ENCODE measurements at places on chromosomes 2 and 18.

DNA sequence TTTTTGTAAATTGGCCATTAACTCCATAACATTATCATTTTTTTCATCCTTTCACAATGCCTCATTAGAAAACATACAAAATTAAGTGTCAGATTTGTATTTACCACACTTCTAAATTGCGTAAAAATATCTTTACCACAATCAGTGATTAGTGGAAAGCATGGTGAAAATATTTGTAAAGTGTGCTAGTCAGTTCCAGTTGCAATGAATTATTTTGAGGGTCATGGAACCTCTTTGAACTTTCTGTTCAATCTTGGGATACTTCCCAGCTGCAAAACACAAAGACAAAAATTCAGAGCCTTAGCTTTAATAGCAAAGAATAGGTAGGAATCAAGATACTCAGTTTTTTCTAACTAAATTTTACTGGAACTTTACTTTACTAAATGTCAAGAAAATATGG lies 4.0 kb upstream of the COL3A1 start:
- peak; percentile 86 for DNase-seq

- no peak for DNase-seq
Measured at GRCh38 chr18:56444201-56444600, 194.2 kb downstream of the TXNL1 start.

DNA sequence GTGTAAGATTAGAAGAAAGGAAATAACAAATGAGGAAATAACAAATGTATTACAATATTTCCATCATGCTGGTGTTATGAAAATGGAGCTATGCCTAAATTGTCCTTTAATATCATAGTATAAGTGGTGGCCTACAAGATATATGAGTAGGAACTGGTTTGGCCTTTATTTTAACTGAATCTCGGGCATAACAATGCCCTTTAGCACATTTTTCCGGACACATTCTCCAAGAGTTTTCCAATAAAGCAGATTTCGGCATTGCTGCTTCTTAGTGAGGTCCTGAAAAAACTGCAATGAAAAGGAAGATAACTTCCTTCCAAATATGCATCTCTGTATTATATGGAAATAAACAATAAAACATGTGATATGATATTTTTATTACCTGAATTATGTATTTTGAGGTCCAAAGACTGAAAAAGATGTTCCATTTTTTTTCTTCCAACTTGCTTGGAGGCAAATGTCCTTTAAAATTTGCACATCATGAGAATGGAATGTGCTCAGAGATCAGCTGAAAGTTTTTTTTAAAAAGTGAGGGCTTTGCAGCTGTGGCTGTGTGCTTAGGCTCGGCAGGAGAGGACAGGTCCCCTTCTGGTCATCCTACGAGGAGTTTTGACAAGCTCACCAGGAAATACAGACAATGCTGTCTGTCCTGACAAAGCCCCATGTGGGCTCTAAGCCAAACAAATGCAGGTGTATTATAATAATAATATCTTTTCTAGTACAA lies 132.3 kb upstream of the RND3 start:
- DNase-seq = peak; percentile 89

DNA sequence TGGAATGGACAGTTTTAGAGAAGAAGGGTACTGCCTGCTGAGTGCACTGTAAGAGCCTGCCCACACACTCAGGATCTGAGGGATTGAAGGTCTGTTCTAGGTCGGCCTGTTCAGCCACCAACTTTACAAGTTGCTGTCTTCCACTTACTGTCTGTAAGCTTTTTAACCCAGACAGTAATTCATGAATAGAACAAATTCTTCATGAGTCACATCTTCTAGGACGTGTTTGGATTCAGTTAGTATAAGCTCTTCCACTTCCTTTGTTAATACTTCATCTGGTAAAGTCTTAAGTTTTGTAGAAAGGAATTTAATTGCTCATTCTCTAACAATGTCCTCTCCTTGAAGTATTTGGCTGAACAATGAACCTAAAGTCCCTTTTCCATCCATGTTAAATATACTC lies 74.6 kb downstream of the PDE11A start:
- peak; percentile 8 for DNase-seq

DNA sequence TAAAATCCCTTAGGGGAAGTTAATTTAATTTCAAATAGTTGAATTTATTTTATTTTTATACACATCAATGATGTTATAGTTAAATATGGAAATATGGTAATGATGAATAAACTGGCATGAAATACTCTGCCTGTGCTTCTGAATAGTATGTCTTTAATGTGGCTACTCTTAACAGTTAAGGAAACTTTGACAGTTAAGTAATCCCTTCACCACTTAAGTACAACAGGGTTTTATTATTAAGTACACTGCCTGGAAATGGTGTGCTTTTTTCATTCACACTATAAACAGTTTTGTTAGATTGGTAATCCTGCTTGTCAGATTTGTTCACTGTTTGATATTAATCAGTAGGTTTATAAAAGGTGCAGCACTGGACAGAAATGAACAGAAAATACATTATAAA lies 412.0 kb upstream of the ZEB2 start:
- peak; percentile 64 for DNase-seq

DNA sequence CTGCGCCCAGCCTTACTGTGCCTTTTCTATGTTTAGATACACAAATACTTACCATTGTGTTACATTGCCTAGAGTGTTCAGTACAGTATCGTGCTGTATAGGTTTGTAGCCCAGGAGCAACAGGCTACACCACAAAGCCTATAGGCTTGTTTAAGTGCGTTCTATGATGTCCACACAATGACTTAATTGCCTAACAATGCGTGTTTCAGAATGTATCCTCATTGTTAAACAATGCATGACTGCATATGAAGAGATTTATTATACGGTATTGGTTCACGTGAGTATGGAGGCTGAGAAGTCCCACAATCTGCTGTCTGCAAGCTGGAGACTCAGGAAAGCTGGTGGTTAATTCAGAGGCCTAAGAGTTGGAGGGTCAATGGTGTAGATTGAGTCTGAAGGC lies 46.1 kb upstream of the MGAT4A start:
- DNase-seq = no peak

DNA sequence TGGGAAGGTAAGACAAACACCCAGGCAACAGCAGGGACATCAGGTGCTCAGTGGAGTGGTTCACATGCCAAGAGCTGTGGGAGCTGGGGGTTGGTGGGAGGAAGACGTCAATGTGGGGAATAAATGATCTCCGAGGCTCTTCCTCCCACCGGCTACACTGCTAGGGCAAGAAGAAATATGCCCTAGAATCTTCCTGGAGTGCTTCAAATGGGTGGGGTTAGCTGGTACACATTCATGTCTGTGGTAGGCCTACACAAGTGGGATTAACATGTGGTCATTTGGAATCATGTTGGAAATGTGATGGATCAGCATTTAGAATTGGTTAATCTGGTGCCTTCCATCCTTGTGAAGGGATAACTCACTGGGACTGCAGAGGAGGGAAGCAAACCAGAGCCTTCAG lies 12.4 kb upstream of the ZFP36L2 start:
- no peak for DNase-seq

GRCh38 chr18:36665952-36666351 lies 162.8 kb downstream of the TPGS2 start:
- DNase-seq = no peak

GRCh38 chr2:188631037-188631809 lies 339.5 kb downstream of the GULP1 start:
- no peak for DNase-seq

DNA sequence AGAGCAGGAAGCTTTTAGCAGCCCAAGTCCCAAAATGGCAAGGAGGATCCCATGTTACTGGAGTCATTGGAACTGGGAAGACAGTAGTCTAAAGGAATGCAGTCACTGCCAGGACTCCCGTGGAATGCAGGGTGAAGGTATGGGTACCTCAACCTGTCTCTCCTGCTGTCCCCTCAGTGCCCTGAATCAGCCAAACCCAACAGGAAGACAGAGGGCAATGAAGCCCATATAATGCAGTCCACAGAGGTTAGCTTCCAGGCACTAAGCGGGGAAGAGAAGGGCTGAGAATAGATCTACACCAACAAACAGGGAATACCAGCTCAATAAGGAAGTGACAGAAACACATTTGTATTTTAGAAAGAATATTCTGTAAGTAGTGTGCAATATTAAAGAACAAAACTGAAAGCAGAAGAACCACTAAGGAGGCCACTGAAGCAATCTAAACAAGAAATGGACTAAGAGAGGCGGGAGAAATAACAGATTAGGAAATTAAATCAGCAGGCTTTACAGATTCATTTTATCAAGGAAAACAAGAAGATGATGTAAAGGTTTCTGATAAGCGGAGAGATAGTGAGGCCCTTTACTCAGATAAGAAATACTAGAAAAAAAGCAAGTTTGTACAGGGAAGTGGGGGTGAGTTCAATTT lies 8.3 kb downstream of the NEMP2 start:
- no peak for DNase-seq

GRCh38 chr18:7896161-7896560 lies 329.0 kb downstream of the PTPRM start:
- DNase-seq = no peak

- DNase-seq = no peak
Measured at GRCh38 chr2:138271467-138271866, 230.1 kb upstream of the SPOPL start.

DNA sequence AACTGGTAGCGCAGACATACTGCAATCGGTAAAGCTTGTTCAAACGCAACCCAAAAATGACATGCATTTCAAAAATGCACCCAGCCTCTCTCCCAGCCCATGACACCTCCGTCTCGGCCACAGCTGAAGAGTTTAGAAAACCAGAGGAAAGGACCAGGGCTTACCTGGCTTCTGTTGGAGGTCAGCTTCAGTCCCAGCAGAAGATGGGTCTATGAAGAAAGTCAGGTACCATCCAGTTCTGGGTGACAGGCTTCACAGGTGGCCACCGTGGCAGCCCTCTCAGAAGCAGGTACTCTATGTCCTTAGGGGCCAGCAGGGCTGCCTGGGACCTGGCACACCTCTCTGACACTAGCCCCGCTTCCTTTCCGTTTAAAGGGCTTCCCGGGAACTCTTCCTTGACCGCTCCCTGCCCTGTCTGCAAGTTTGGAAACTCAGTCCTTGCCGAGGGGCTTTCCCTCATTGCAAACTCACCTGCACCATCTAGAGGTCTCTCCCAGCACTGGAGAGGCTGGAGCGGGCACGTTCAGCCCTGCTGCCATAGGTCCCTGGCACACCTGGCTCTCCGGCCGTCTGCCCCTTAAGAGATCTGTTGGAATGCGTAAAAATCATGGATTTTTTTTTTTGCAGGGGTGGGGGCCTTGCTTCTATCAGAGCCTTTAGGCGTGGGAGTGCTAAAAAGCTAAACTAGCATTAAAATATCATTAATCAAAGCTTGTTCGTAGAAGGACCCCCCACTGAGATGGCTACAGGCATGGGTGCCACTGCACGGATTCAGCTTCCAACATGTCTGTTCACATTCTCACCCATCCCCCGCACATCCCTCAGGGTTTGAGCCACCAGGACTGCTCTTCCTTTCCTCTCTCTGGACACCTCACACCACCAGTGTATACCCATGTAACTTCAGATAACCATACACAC lies at the start of gene EDAR:
TSS of gene EDAR (minus strand) at position 425 of the 918 bp plus-strand sequence. CDS start 58,206 bp downstream, outside the sequence.
- DNase-seq = peak; percentile 13
